ENCODE measurements at places on chromosomes 5 and 9.

GRCh38 chr5:64765804-64766504, 2.5 kb downstream of the SREK1IP1 start:
- DNase-seq, result no peak

DNA sequence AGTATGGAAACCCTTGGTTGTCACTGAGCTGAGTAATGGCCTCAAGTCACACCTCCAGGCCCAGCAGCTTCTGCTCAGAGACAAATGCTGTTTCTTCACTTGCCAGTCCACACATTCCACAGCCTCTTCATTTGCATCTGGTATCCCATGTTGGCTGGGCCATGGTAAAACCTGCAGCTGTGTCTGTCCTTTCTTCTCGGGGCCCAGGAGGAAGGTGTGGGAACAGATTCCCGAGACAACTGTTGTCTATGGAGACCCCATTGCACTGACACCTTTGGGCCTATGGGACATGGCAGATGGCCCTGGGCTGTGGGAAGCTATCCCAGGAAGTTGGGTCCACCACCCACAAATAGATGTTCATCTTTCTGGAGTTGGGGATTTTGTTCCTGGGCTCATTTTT, 85.1 kb downstream of the MACROH2A1 start:
- no peak for DNase-seq

DNA sequence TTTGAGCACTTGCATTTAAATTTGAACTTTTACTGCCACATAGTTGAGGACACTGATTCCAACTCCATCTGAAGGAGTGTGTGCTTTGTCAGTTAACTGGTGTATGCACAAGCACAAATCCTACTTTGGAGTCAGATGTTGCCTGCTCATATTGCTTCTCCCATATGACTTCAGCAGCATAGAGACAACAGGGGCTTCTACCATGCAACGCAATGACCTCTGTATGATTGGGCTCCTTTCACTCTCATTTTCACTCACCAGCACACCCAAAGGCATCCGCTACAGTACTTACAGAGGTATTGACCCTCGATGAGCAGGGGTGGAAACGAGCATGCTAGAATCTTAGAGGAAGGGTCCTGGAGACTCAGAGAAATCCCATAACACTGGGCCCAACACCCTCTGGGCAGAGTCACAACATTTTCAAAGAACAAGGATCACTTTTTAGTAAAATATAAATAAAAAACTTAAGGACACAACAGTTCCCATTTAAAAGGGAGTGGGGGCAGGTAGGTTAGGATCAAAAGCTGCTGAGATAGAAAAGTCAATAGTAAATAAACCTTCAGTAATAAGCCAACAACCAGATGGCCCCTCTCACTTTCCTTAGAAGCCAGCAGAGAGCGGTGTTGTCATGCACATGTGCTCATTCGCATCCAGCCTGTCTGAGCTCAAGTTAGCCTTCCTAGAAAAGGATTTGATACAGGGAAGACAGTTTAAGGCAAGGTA, 203.8 kb downstream of the SNCAIP start:
- peak; percentile 75 for DNase-seq

DNA sequence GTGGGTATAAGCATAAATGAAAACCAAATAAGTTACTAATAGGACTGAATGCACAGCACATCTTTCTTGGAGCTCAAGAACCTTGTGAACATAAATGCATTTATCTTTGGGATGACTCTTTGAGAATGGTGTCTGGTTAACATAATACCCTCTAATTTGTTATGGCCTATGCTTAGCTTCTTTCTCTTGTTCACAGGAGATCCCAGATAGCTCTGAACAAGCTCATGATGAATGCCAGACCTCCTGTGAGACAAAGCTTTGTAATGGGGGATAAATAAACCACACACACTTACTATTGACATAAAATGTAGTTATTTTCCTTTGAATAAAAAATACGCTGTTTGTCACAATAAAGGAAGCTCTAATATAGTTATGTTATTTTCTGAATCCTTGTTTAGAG, 111.5 kb downstream of the PSAT1 start:
- no peak for DNase-seq

All from suppressor macrophage (primary cell).